ENCODE measurements at places on chromosomes 2 and 18. TPM values are rescaled to one million over a fixed set of nuclear protein-coding genes. Genes with fewer than 3 reads are reported as not detected.
A peak's percentile ranks its signal among the peaks of the same experiment; 100 is the strongest.

LYG2 gene
- not detected for total RNA-seq

ADD2 gene
- total RNA-seq = 12.8 TPM

TMEM198 gene
- 0.47 TPM for total RNA-seq

DNA sequence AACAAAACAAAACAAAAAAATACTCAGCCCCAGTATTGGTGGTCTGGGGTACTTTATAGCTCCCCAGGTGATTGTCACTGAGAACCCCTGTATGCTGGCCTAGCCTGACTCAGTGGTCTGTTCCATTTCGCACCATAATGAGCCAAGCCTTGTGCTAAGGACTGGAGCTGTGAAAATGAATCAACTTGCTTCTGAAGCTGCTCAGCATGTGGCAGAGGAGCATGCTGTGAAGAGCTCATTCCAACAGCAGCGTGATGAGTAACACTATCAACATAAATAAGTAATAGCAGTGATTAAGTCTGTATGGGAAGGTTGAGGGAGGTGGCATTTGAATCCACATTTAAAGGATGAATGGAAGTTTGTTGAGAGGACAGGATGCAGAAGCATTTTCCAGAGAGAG, 67.2 kb upstream of the ATL2 start:
- no peaks in the 10 kb centered on the region for H3K36me3 ChIP-seq
- H3K4me1 ChIP-seq = no peaks in the 10 kb centered on the region
- peaks cover 12% of the 10 kb centered on the region for H3K27me3 ChIP-seq
- no peak overlapping the region for H3K4me3 ChIP-seq

GRCh38 chr18:69817335-69817940, 130.2 kb downstream of the CD226 start:
- no peak for DNase-seq
- H3K4me1 ChIP-seq = no peaks in the 10 kb centered on the region
- no peak overlapping the region for H3K4me3 ChIP-seq
- peaks cover 7% of the 10 kb centered on the region for H3K36me3 ChIP-seq

DNA sequence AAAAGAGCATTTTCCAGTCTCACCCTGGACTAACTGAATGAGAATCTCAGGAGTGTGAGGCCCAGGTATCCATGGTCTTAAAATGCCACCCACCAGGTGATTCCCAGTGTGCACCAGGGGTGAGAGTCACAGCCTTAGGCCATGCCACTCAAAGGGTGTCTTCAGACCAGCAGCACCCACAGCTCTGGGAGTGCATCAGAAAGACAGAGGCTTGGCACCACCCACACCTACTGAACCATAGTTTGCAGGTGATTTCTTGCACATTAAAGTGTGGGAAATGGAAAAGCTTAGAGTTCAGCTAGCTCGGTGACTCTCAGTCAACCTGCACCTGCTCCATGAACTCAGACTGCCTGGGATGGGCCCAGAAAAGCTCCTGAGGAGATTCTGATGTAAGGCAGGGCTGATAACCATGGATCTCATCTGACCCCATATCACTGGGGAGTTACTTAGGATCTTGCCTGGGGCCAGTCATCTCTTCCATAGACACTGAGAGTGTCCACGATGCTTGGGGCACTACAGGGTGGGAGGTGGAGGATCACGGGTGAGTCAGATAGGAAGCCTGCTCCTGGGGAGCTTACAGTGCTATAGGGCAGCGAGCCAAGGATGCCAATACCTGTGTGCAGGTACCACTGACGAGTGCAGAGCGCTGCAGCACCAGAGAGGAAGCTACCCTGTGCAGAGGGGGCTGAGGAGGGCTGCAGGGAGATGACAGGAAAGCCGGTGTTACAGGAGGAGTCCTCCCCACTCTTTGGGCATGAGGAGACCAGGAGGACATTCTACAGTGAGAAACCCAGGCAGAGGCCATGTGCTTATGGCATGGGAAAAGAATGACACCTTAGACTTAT, 4.6 kb downstream of the IL37 start:
- peaks cover 13% of the 10 kb centered on the region for H3K4me1 ChIP-seq
- DNase-seq = no peak
- H3K27ac ChIP-seq = no peak overlapping the region
- H3K27me3 ChIP-seq = no peaks in the 10 kb centered on the region
- no peaks in the 10 kb centered on the region for H3K36me3 ChIP-seq
- no peak overlapping the region for H3K4me3 ChIP-seq

- H3K4me1 ChIP-seq = peaks cover 2% of the 10 kb centered on the region
- H3K27ac ChIP-seq = no peak overlapping the region
- DNase-seq = no peak
- peaks cover 23% of the 10 kb centered on the region for H3K36me3 ChIP-seq
These were observed 56.9 kb downstream of the AFTPH start for GRCh38 chr2:64581018-64581417.

DNA sequence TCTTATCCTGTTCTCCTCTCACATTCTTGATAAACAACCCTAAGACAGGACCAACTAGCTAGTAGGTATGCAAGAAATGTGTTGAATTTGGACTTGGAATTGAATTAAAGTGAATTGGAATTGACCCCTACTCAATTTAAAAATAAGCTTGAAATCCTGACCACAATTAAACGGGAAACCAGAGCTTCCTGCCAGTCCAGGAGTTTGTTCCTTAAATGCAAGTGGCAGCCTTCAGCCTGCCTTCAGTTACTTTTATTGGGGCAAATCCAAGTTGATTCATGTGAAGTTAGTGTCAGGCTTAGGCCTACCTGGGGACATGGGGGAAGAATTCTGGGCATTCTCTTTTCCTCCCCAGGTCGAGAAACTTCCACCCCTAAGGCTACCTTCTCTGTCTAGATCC, 457.6 kb downstream of the BCL11A start:
- no peaks in the 10 kb centered on the region for H3K4me1 ChIP-seq
- DNase-seq = no peak
- no peaks in the 10 kb centered on the region for H3K36me3 ChIP-seq

DNA sequence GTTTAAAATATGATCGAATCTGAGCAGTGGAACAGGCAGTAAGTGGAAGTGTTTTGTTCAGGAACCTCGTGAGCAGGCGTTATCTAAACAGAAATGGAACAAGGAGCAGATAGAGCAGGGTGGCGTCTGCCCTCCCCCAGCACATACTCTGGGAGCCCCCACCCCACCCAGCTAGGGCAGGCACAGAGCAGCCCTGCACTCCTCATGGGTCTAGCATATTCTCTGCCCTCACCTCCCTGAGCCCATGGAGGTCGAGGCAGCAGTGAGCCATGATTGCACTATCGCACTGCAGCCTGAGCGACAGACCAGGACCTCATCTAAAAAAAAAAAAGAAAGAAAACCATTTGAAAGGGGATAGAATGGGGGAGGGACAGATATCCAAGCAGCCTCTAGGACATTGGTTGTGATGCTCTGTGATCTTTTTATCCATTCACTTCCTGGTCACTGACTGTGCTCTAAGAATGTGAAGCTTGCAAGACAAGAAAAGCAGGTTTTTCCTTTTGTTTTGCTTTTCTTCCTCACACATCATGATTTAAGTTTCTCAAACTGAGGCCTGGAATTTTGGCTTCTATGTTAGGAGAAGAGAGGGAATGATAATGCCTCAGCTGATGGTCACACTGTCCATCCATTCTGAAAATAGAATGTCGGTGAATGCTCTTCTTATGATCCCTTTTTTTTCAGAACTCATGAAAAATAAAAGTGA, 3.1 kb downstream of the MLPH start:
- no peak overlapping the region for H3K4me3 ChIP-seq
- H3K27me3 ChIP-seq = peaks cover 44% of the 10 kb centered on the region
- peaks cover 3% of the 10 kb centered on the region for H3K36me3 ChIP-seq
- no peaks in the 10 kb centered on the region for H3K4me1 ChIP-seq

DNA sequence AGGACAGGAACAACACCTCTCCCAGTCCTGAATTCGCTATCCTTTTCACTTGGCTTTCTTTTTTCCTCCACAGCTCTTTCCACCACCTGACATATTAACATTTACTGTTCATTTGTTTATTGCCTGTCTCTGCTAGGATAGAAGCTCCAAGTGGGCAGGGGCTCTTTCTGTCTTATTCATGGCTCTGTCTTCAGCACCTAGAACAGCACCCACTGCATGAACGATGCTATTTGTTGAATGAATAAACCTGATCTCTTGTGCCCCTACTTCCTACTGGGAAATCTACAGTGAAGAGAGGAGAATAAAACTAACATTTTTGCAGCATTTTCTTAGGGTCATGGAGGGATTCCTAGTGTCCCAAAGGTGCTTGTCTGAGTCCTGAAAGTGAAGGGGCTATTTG, 24.4 kb upstream of the GAREM2 start:
- no peak overlapping the region for H3K4me3 ChIP-seq
- no peak overlapping the region for H3K27ac ChIP-seq
- peaks cover 22% of the 10 kb centered on the region for H3K27me3 ChIP-seq
- no peak for DNase-seq
- no peaks in the 10 kb centered on the region for H3K36me3 ChIP-seq
- H3K4me1 ChIP-seq = peaks cover 2% of the 10 kb centered on the region

DNA sequence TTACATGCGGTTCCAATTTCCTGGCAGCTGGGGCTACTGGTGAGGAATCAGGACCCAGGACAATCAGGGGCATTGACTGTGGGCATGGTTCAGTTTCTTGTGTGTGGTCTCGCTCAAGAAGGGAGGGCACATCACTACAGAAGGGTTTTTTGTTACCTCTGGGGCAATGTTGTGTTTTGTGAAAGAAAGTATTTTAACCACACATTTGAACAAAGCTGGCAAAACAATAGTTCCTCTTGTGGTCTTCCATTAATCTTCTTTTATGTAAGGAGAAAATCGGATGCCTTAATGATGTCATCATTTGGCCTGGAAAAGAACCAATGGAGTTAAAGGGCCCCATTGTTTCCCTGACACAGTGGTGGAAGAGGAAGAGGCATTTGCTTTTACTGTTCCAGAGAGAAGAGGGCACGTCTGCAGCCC, 197.4 kb downstream of the SH3BP4 start:
- no peak overlapping the region for H3K4me3 ChIP-seq
- H3K36me3 ChIP-seq = no peaks in the 10 kb centered on the region
- H3K27ac ChIP-seq = no peak overlapping the region
- peaks cover 4% of the 10 kb centered on the region for H3K27me3 ChIP-seq

DNA sequence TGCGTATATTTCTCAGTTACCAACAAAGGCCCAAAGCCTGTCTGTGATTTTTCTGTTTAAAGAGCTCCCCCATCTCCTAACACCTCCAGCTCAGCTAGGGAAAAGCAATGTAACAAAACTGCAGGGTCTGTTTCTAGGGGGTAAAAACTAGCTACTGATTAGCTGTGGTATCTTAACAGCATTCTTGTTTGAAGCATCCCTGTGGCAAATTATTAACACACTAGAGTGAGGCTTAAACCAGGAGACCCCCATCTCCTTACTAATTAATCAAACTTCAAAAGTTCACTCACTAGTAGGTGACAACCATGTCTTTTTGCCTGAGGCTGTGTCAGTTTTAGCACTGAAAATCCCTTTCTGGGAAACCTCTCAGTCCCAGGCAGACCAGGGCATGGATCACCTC, 186.2 kb upstream of the PARD3B start:
- no peak overlapping the region for H3K27ac ChIP-seq
- DNase-seq = no peak

DNA sequence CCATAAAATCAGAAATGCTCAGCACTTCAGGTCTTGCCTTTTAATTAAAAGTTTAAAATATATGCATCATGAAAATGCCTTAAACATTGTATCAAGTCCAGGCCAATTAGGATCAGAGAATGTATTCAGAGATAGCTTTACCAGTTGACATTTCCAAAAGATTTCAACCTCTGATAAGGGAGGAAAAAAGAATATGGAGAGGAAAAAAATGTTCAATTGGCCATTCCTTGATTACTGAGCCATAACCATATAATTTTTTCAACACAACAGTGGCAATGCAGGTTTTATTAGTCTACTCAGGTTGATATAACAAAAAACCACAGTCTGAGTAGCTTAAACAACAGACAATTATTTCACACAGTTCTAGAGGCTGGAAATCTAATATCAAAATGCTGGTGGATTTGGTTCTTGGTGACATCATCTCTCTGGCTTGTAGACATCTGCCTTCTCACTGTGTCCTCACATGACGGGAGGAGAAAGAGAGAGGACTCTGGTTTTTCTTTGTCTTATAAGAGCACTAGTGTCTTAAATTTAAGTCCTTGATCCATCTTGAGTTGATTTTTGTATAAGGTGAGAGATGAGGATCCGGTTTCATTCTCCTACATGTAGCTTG, 111.9 kb downstream of the IRS1 start:
- peaks cover 15% of the 10 kb centered on the region for H3K27me3 ChIP-seq
- no peak overlapping the region for H3K4me3 ChIP-seq
- DNase-seq = no peak
- H3K4me1 ChIP-seq = peaks cover 17% of the 10 kb centered on the region
- no peaks in the 10 kb centered on the region for H3K36me3 ChIP-seq
- no peak overlapping the region for H3K27ac ChIP-seq

DNA sequence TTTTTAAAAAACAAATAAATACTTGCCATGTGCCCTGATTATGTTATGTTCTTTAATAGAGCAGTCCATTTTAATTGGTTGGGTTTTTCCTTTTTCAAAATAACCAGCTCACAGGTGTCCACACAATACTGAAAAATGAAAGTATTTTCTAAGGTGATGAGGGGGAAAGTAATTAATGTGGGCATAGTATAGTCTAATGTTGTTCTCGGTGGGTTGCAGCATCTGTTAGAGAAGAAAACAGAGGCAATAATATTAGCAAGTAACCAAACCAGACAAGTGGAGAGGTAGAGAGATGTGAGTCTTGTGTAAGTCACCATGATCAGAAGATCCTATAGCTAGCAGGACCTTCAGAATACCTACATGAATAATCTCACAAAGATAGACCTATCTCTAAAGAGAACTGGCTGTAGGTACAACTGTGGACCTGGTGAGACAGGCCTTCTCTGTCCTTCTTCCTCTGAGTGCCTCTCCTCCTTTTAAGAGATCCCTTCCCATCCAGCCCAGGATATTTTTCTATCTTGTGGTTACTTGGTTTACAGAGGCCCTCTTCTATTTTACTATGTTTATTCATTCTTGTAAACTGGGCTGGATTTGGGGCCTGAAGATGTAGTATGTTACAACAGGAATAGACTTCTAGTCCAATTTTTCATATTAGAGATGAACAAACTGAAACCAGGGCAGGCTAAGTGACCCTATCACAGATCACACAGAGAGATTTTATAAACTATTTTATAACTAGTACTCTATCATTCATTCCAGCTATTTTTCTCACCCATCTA, 67.1 kb upstream of the MSTN start:
- H3K27me3 ChIP-seq = no peaks in the 10 kb centered on the region
- no peaks in the 10 kb centered on the region for H3K4me1 ChIP-seq
- DNase-seq = no peak
- H3K4me3 ChIP-seq = no peak overlapping the region
- H3K27ac ChIP-seq = no peak overlapping the region

GRCh38 chr2:175690113-175690837, 311.8 kb downstream of the LNPK start:
- H3K4me1 ChIP-seq = no peaks in the 10 kb centered on the region
- no peak overlapping the region for H3K4me3 ChIP-seq
- H3K27me3 ChIP-seq = peaks cover 12% of the 10 kb centered on the region
- peak; percentile 54 for DNase-seq

- peak overlapping the region; percentile 59 for H3K4me3 ChIP-seq
- DNase-seq = peak; percentile 88
- H3K27ac ChIP-seq = peak overlapping the region; percentile 86
- peaks cover 13% of the 10 kb centered on the region for H3K36me3 ChIP-seq
- H3K4me1 ChIP-seq = peaks cover 47% of the 10 kb centered on the region
These were observed 54.3 kb downstream of the PKDCC start for GRCh38 chr2:42102024-42102590.
